ENCODE measurements at places on chromosomes 16 and 17.

GRCh38 chr17:72661116-72661944, 431.2 kb downstream of the SLC39A11 start:
- peak; percentile 54 for DNase-seq

DNA sequence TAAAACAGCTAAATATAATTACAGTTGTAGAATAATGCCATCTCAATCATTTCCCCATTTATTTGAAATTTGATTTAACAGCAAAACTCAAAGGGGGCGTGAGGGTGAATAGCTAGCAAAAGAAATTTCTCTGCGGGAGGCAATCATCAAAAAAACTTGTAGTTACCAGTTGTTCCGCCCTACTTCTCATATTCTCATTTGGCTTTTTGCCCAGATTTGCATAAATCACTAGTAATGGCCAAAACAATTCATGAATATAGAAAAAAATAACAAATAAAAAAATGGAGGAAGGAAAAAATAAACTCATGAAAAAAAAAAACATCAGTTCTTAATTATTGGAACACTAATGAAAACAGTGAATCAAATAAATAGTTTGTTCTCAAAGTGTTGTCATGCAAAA, 722.6 kb upstream of the KIF2B start:
- DNase-seq = no peak

DNA sequence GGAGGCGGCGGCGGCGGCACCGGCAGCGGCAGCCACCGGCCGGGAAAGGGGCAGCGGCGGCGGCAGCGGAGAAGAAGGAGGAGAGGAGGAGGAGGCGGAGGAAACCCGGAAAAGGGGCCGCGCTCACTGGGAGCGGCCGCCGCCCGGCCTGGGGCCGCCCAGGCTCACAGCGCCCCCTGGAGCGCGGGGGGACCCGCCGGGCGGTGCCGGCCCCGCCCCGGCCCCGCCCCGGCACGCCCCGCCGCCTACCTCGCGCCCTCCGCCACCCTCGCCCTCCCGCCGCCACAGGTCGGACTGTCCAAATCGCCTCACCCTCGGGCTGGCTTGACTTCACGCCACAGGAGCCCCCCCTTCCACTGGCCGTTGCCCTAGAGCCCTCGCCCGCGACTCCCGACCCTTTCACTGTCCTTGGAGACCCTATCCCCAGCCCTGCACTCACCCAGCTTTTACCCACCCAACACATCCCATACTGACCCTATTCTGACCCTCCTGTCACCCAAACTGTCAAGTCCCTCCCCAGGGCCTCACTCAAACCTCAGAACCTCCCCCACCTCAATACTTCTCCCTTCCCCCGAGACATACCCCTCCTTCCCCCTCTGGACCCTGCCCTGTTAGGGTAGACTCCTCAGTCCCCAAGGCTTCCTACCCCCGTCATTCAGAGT, at the start of gene CSNK2A2:
Gene CSNK2A2 (minus strand): TSS at position 85 of the 662 bp plus-strand sequence. CDS start 370 bp downstream, outside the sequence.
- peak; percentile 46 for DNase-seq

DNA sequence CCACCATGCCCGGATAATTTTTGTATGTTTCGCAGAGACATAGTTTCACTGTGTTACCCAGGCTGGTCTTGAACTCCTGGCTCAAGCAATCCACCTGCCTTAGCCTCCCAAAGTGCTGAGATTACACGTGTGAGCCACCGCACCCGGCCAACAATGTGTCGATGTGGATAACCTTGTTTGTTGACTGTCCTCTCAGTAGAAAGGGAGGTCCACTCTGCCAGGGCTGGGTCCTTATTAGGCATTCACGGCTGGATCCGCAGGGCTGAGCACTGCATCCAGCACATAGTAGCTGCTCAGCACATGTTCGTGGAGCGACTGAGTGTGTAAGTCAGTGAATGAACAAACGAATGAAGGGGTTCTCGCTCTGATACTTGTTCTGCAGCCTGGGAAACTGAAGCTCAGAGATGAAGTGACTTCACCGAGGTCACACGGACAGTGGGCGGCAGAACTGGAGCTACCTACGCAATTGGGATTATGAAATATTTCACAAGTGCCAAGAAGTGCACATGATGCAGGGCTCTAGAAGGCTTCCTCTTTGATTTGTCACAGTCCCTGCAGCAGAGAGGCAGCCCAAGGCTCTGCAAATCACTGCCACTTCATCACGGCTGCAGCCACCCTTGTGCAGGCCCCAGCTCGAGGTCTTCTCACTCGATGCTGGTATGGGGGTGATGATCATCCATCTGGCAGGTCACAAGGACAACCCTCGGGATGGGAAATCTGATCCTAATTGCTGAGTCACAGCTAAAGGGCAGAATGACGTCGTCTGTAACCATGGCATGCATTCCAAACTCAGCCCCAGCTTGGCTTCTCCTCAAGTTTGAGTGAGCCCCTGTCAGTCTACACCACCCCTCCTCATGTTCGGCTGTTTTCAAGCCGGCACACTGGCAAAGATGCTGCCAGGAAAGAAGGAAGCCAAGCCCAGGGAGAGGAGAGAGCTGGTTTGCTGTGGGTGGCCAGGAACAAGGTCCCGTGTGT, 28.0 kb upstream of the SNN start:
- peak; percentile 99 for DNase-seq

- DNase-seq = no peak
Observed at GRCh38 chr16:30054959-30055553, 10.5 kb upstream of the ALDOA start.

DNA sequence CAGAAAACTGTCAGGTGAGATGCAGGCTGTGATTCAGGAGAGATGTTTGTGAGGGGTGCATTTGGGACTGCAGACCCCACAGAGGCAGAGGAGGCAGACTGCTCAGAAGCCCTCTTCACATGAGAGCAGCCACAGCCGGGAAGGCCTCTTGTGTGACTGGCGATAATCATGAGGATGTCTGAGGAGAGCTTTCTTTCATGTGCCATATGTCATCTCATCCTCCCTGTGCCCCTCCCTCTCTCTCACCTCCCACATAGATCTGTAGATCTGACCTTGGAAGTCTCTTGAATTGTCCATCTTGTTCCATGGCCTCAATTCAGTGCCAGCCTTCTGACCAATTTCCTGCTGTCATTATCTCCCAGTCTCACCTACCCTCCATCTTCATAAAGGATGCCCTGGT, 50.5 kb downstream of the EPN2 start:
- DNase-seq = no peak

DNA sequence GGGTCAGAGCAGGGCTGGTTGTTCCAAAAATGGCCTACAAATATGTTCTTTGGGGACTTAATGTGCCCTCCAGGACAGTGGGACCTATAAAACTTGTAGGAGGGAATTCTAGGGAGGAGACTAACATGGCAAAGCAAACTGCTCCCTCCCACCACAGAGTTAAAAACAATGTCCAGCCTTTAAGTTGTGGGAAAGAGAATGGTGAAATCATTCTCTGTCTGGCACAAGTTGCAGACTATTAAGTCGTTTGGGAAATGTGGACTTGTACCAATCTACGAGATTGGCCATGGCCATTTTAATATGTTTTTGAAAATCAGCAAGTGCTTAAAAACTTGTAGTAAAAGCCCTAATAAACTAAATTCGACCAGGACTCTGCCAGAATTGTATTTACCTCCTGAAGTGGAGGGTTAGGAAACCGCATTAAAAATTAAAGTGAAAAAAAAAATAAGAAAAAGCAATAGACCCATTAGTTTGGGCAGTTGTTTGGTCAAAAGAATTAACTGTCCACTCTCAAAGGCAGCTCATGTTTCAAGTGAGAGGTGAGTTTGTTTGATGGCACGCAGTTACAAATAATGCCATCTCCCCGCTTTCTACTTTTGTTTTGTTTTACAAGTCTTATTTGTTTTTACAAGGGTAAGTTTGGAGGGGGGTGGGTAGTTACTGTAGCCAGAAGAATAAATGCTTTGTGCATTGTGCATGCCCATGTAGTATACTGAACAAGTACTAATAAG, 32.4 kb downstream of the ANKFN1 start:
- DNase-seq = no peak
